ENCODE measurements at places on chromosomes 12 and 14. TPM values are rescaled to one million over a fixed set of nuclear protein-coding genes. Genes with fewer than 3 reads are reported as not detected.

The TRHDE gene
- 1.1 TPM for total RNA-seq

The ZDHHC22 gene
- not detected for total RNA-seq

The NOS1 gene
- not detected for total RNA-seq

The LRP1-AS gene
- total RNA-seq = not detected

The MGP gene
- total RNA-seq = 223 TPM

The ERP27 gene
- total RNA-seq = not detected

The SRRM4 gene
- not detected for total RNA-seq

The HOXC9 gene
- 0.65 TPM for total RNA-seq

The CFAP54 gene
- total RNA-seq = 5.6 TPM

The GPRC5A gene
- total RNA-seq = 5.4 TPM
